ENCODE measurements at places on chromosomes 12 and 14.

- DNase-seq: no peak
These were observed 12.9 kb downstream of the PRKCH start for GRCh38 chr14:61334197-61334701.

DNA sequence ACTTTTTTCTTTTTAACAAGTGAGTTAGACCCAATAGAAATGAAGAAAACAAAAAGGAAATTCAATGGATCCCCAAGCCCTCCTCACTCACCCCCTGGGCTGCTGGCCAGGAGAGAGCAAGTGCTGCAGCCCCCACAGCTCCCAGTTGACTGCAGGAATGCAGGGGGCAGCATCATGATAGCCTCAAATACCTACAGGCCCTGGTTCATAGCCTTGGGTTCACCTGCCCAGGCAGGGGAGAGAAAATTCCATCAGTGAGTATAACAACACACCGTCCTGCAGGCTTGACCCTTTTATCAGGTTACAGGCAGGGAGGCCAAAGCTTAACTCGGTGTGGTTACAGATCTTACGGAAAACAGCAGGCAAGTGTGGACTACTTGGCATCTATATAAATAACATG lies 76.3 kb downstream of the PHLDA1 start:
- DNase-seq: no peak

DNA sequence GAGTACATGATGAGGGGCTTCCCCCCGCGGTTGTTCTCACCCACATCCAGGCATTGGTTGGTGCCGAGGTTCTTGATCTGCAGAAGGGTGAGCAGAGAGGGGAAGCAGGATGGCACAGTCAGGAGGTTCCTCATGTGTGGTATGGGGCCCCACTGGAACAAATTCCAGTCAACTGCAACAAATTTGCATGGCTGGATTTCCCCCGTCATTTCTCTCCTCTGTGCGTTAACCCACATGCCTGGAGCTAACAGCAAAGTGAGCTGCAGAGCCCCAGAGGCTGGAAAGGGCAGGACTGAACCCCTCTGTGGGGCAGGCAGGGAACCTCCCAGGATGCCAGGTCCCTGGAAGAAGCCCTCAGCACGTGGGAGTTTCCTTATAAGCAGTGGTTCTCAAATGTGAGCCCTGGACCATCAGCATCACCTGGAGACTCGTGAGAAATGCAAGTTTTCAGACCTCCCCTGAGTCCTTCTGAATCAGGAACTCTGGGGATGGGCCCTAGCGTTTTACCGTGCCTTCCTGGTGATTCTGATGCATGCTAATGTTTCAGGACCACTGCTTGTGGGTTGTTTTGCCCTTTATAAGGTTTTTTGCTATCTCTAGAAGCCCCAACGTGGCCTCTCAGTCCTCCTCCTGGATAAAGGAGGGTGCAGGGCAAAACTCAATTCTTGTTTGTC lies 11.0 kb upstream of the CELA1 start:
- DNase-seq: no peak

DNA sequence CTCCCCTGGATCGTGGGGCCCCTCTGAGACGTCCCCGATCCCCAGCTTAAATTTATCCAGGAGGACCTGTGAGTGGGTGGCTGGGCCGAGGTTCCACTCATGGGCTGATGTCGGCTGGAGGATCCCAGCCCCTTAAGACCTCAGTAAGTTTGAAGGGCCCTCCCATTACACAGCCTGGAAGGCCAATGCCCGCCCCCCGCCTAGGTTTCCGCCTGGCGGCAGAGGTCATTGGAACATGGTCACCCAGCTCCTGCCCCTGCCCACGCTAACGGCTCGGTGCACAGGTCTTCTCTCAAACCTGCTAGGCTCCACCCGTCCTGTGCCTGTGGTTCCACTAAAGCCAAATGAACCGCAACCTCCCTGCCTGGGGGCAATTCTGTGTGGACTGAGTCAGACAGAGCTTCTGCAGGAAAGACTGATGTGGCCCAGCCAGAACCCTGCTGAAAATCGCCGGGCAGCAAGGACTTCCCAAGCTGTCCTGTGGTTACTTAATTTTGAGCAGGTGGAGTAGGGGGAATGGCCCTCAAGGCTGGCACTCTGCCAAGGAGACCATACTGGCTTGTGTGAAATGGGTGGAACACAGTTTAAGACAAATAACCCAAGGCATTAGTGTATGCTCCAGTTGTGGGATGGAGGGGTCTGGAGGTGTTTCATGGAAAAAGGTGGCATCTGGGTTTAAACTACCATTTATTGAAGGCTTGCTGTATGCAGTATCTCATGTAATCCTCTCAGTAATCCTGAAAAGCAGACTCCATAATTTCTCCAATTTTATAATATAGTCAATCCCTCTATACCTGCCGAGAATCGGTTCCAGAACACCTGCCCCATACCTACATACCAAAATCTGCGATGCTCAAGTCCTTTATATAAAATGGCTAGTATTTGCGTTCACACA lies 903 bp upstream of the NT5DC3 start:
- DNase-seq: peak; percentile 42

DNA sequence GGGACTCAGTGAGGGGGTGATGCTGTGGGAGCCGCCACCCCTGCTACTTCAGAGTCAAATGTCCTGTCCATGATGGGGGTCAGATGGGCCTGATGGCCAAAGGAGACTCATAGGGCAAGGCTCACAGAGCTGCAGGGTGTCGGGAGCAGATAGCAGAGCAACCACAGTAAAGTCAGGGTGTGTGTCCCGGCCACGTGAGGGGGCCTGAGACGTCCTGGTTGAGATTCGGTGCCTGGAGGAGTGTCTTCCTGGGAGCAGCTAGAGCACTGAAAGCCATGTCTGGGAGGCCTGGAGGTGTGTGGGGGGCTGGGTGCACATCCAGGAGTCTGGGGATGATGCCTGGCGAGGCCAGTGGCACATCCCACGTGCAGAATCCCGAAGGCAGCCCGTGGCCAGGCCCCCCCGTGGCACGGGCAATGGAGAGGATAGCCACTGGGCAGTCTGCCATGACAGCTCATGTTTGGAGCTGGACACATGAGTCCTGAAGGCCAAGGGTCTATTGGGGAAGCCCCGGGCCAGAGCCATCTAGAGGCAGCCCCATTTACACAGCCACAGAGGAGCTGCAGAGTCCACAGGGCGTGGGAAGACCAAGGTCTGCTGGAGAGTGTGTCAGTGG lies 308.0 kb upstream of the SFSWAP start:
- no peak for DNase-seq

DNA sequence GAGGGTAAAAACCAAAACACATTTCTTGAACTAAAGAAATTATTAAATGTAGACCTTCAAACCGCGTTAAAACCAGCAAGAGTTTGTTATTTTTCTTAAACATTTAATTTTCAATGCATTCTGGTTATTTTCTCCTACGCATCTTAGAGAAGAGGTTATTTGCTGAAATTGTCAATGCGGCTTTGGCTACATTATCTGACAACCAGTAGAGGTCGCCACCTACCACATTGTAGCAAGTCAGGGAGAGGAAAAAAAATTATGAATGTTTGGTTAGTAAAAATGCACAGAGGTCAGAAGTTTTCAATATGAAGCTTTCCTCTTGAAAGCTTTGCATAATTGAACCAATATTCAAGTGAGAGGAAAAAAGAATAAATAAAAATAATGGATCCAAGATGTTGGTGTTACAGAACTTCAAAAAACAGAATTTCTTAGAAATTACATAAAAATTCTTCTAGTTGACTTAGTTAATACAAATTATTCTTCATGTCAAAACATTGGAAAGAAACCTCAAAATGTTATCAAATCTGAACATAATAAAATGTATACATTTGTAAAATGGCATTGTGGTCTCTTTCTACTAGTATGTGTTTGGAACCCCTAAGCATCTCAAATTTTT lies 159.4 kb upstream of the TMTC2 start:
- peak; percentile 81 for DNase-seq

GRCh38 chr12:116385486-116386217 lies 108.2 kb upstream of the MED13L start:
- DNase-seq: no peak

DNA sequence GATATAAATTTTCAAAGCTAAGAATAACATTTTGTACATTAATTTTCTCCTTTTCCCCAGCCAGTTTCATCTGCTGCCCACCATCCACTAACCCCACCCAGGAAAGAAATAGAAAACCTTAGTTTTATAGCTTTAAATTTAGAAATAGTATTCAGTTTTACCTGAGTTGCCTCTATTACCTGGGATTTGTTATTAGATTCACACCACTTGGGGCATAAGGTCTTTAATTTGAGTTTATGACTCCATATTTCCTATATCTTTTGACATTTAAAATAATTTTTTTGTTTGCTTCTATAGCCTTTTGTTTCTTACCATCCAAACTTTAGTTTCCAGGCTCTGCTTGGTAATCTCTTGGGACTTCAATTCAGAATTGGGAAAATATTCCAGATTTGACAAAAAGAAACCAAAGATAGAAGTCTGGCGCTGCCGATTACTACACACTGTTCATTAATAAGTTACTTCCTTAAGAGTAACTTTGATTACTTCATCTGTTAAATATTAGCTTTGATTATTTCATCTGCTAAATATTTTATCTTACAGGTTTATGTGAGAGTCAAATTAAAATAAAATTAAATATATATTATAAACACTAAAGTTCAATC lies 485.5 kb upstream of the FOXG1 start:
- no peak for DNase-seq

DNA sequence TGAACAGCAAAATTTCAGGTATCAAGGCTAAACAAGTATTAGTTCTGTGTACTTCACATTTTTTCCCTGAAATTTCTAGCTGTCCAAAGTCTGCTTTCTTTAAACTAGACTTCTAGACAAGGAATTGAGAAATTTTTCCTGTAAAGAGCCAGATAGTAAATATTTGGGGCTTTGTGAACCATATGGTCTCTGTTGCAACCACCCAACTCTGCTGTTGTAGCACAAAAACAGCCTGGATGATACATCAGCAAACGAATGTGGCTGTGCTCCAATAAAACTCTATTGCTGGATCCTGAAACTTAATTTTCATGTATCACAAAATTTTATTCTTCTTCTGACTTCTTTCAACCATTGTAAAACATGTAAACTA lies 96.0 kb upstream of the SLC38A4 start:
- no peak for DNase-seq

GRCh38 chr12:25734529-25735180 lies 181.6 kb upstream of the LMNTD1 start:
- DNase-seq: no peak

GRCh38 chr14:24966579-24966964 lies 83.4 kb downstream of the STXBP6 start:
- no peak for DNase-seq

GRCh38 chr14:39704594-39704993 lies 272.4 kb upstream of the FBXO33 start:
- DNase-seq: no peak

DNA sequence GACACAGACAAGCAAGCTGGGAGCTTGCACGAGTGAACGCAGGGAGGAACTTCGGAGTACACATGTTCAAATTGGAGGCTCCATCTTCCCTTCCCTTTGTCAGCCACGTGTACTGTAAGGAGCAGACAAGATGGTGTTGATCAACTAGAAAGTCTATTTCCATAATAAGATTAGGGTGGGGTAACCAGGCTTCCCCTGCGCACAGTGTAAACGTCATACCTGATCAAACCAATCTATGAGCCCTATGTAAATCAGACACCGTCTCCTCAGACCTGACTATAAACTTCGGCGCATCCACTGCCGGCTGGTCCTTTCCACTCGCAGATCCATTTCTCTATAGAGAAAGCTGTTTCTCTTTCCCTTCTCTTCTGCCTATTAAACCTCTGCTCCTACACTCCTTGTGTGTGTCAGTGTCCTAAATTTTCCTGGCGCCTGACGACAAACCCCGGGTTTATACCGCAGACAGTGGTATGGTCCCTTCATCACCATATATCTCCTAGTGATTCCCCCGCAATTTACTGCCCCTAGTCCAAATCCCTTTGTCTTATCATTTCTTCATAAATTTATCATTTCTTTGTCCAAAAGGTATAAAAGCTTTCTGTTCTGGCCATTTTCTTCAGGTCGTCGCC lies 7.5 kb upstream of the ETFBKMT start:
- DNase-seq: no peak

- peak; percentile 39 for DNase-seq
These were observed 147.9 kb downstream of the PPFIA2 start for GRCh38 chr12:81610955-81611889.

GRCh38 chr12:105445649-105446048 lies 115.2 kb downstream of the C12orf75 start:
- no peak for DNase-seq

DNA sequence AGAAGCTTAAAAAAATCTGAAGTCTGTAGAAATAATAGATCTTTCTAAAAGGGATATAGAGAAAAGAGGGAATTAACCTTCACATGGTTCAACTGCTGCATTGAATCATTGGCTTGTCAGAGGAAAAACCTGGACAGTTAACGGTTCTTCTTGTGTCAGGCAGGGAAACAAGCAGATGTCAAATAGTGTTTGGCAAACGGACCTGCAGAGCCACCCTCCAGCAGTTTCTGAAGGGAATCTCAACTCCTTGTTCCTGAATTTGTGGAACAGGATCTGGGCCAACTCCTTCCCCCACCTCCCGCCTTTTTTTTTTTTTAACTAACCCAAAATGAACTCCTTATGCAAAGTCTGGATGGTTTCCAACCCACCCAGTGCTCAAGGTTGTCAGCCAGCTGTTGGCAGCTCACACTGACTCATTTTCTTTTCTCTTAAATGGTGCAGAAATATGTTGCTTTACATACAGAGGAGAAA lies 187.3 kb downstream of the CAND1 start:
- peak; percentile 98 for DNase-seq

DNA sequence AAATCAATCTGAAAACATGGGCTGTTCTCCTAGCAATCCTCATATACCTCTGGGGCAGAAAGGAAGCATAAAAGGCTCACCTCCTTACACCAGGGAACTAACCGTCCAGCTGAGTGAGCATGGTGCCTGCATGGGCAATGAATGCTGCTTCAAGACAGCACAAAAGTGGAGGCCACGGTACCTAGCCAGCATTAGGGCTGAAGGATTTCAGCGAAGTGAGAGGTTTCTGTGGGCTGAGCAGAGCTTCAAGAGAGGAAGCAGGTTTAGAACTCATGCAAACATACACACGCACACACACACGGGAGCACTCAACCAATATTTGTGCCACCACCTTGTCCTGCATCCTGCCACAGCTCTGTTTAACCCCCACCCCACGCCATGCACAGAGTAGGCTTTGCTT lies 838.5 kb upstream of the TMEM132C start:
- no peak for DNase-seq

DNA sequence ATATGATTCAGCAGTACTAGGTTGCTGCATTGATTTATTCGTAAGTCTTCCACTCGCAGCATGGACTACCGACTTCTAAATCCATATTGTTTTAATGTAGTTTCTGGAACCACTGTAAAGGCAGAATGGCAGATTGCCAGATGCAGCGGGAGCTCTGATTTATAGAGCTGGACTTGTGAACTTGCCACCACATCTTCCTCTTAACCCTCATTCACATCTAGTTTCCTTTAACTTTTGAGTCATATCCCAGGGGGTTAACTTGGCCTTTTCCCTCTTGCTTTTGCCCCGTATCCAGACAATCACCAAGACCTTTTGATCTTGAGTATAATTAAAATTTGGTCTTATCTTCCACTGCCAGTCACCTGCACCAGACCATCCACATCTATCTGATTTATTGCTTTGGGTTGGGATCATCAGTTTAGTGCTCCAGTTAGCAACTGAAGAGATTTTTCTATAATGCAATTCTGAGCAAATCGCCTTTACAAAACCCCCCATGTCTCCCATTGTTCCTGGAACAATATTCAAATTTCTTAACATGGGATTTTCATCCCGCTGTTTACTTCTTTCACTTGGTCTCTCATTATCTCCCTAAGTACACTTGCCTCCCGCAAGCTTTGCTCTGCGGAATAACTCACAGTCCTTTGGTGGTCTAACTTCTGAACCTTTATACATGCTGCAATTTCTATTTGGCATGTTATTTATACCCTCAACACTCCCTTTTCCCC lies 130.5 kb downstream of the ACSS3 start:
- DNase-seq: no peak

Data from NCI-H2171 treated with DMSO at 0.1 percent for 48 hours (cell line).